ENCODE measurements at places on chromosomes 11 and 22.

- no peak for DNase-seq
These were observed 35.2 kb downstream of the ALG9 start for GRCh38 chr11:111836162-111836561.

- DNase-seq: peak; percentile 77
These were observed 977 bp upstream of the PGGHG start for GRCh38 chr11:287821-288477.

GRCh38 chr22:17919276-17920144, 104.9 kb downstream of the MICAL3 start:
- DNase-seq: no peak

DNA sequence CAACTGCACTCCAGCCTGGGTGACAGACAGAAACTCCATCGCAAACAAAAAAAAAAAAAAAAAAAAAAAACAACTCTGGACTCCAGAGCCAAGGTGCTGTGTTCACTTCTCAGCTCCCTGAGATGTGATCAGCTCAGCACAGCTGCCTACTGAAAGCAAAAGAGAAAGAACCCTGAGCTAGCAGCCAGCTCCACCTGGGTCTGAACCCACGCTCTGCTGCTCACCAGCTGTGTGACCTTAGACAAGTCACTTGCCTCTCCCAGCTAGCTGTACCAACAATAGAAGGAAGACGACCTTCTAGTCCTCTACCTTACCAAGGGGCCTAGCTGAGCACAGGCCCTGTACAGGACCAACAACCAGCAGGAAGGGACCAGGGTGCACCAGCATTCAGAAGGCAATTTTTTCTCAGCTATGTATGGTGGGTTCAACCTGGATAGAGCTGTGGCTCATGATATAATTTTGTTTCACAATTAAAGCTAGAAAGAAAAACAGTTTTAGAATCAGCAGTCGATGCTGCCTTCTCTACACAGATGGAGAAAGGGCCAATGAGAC, 3.8 kb downstream of the DGCR2 start:
- no peak for DNase-seq

GRCh38 chr11:2093575-2094353, 45.4 kb downstream of the IGF2 start:
- peak; percentile 85 for DNase-seq

- no peak for DNase-seq
These were observed 648.5 kb downstream of the BRD1 start for GRCh38 chr22:49179175-49179574.

GRCh38 chr22:49271831-49272230, 555.8 kb downstream of the BRD1 start:
- DNase-seq: peak; percentile 47

- no peak for DNase-seq
These were observed 113.7 kb upstream of the TIMP3 start for GRCh38 chr22:32687801-32688200.

DNA sequence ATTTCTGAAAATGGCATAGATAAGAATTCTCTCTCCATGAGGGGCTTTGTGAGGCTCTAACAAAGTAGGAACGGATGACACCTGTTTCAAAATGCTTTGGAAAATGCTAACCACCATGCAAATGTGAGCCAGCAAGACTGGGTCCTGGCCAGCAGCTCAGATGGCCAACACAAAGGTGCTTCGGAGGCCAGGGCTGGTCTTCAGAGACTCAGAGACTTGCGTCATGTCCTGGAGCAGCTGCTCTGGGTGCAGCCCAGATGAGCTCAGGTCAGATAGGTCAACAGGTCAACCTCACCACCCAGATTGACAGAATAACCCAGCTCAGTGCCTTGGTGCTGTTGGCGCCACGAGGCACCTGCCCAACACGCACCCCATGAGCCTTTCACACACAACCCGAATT, 12.0 kb upstream of the TMEM121B start:
- DNase-seq: no peak

DNA sequence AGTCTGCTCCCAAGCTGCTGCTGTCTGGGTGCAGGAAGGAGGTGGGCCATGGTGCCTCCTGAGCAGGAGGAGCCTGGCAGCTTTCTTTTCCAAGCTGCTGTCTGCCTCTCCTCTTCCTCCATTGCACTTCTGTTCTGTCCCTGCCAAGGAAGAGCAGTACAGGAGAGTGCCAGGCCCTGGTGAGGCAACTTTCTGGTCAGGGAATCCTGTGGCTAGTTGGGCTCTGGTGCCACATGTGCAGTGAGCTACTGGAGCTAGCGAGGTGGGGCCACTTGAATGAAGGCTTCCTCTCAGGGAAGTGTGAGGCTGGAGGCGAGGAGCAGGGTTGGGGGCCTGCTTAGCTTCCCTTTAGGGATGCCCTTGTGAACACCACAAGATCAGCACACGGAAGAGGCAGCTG, 90.0 kb downstream of the TSPAN18 start:
- no peak for DNase-seq

DNA sequence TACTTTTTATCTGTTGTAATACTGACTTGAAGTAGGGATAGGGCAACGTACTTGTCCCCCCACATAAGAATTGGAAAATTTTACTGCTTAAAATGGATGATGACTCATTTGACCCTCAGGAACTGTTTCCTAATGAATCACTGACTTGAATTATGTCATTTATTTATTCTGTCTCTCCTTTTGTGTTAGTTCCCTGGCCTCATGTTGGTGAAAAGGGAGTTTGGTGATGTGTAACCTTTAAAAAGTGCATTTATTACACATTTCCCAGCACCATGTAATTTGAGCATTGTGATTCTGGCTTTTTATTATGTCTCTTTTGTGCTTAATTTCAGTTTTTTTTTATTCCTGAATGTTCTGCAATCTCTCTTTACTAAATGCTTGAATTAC, 20.3 kb upstream of the PGM2L1 start:
- DNase-seq: no peak

- peak; percentile 22 for DNase-seq
These were observed 17.1 kb upstream of the IFITM3 start for GRCh38 chr11:337711-338110.

DNA sequence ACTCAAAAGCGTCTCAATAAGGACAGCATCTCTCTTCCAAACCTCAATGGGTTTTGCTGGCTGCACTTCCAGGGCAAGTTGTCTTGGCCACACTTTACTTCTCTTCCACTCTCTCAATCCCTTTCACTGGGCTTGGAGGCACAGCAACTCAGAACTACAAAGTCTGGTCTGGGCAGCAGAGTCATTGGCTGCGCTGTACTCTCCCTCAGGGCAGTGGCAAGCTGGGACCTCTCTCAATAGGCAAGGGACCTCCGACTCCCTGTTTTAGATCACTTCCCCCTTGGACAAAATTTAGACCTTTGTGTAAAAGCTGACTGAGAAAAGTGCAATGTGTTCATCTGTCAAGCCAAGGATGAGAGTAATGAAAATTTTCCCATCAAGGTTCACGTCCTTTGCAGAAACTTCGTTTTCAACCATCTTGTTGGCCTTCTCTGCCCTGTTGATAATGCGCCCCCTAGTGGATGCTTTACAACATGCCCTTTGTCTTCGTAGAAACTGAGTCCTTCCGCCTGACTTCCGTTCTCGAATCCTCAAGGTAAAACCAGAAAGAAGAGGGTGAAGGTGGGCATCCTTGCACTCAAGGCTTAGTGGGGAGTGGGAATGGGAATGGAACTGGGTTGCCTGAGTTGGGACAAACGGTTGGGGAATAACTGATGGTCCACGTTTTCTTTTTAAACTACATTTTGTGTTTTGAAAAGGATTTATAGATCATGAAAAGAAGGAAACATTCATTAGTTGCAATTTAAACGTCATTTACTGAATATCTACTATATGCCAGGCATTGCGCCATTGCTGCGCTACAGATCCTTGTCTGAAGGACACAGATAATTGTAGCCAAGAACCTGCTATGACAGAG, 99.1 kb downstream of the CD44 start:
- no peak for DNase-seq

DNA sequence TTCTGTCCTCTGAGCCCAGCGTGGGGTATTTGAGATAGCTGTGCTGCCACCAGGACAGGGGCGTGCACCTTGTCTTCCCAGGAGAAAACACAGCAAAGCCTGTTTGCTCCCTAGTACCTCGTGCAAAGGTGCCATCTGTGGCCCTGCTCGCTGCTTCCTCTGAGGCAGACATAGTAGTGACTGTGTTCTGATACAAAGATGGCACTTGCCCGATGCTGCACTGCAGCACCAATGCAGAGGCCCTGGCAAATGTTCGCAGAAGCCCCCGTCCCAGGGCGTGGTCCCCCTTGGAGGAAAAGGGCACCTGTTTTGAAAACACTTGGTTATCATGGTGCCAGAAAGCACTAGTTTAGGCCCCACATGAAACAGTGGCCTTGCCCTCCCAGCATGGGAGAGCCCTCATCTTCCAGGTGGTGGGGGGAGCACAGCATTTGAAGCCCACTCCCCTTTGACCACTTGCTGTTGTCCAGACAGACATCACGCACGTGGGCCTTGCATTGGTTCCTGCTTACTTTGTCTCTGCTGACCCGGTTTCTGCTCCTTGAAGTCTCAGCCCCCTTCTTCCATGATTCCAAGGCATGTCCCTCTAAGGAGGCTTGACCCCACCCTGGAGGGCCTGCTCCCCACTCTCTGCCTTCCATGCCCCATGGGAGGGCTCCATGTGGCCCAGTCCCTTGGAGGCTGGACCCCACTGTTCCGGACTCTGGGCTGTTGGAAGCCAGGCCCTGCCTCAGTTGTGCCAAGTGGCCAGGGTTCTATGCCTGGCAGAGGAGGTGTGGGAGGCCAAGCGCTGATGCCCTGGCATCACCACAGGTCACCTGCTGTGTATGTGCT, 109.4 kb downstream of the KCNQ1OT1 start:
- peak; percentile 61 for DNase-seq

DNA sequence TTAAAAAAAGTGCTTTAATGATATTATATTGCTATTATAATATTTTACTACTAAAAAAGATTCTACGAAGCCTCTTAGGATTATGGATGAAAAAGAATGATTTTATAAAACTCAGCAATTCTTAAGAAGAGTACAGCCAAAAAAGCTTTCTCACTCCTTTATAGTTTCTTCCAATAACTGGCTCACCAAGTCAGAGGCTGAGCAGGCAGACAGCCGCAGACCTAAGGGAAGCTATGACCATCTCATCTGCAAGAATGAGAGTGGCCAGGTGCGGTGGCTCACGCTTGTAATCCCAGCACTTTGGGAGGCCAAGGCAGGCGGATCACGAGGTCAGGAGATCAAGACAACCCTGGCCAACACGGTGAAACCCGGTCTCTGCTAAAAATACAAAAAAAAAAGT, 12.7 kb upstream of the EMID1 start:
- peak; percentile 0 for DNase-seq

DNA sequence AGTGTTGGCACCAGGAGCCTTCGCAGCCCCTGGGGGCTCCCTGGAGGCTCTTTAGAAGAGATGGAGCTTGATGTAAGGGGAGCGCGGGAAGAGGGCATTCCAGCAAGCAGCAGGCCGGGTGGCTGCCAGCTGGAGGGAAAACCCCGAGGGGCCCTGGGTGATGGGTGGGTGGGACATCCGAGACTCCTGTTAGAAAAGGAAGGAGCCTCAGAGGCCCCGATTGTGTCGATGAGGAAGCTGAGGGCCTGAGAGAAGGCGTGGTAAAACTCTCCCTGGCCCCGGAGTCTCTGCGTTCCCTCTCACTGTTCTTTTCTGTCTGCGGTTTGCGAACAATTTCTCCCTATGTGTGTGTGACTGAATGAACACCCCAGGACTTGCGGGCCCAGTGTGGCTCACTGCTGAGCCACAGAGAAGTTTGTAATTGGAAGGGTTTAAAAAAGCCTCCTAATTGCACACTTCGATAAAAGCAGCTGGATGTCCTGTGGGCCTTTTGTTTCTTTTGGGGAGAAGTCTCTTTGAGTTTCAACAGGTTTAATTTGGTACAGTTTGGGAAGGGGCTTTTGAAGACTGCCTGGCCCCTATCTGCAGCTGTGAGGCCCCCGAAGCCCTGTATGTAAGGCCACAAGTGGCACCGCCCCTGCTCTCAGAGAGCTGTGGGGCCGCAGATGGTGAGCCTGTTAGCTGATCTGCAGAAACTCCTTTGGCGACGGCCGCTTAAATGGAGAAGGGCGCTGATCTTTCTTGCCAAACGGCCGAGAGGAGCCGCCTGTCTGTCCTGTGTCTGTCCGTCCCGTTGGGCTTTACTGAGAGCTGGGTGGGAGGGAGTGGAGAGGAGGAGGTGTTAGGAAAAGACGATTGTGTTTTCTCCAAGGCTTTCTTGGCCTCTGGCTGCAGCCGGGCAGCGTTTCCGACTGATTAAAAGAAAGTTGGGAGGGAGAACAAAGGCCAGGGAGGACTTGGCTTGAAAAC, 2.0 kb downstream of the FBLN1 start:
- DNase-seq: no peak

DNA sequence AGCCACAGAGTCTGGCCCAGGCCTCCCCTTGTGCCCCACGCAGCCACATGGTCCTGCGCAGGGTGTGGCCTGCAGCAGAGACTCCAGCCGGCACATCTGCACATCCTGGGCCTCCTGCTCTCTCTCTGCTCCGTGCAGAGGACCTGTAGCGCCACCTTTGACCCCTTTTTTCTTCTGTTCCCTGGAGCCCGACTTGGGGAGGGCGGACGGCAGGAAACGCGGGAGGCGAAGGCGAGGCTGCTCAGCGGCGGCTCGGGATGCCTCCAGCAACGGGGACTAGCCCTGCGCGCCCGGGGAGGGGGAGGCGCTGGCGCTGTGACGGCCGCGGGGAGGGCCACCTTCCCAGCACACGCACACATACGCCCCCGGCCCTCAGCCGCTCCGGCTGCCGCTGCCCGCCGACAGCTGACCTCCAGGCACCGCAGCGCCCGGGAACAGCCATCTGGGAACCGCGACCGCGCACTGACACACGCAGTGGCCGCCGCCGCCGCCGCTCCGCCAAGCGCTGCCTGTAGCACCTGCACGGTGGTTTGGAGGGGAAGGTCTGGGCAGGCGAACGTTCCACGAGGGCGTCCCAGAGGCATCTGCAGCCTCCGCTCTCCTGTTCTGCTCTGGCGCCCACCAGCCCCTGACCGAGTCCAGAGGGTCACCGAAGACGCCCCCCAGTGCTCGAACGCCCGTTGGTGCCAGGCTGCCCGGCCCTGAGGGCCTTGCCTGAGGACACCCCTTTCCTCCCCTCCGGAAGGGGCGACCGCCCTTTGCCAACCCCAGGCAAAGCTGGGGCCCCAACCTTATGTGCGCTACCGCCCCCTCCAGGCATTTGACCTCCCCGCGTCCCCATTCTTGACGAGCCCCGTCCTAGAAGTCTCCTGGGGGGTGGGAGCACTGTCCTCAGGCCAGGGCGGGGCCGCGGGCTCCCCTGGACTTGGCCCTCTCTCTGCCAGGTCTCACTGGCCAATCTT, 16.9 kb upstream of the C22orf42 start:
- DNase-seq: no peak

GRCh38 chr11:61256710-61257482, 15.9 kb downstream of the PGA5 start:
- no peak for DNase-seq

Data from cardiac septum (tissue), 1 donor.